ENCODE measurements at places on chromosomes 4 and X. TPM values are rescaled to one million over a fixed set of nuclear protein-coding genes. Genes with fewer than 3 reads are reported as not detected.

The CACNA1F gene
- not detected for total RNA-seq

The DDX53 gene
- not detected for total RNA-seq

The BST1 gene
- total RNA-seq = 18.5 TPM

The CFI gene
- total RNA-seq = 0.72 TPM

The TLR3 gene
- 0.46 TPM for total RNA-seq

The PDE5A gene
- total RNA-seq = 0.26 TPM

The TACR3 gene
- not detected for total RNA-seq

Measured in A549 treated with DMSO at 1 μM for 4 hours (cell line).